H1 (cell line): ENCODE measurements at places on chromosomes 2 and 18. TPM values are rescaled to one million over a fixed set of nuclear protein-coding genes. Genes with fewer than 3 reads are reported as not detected.

The TRIB2 gene
- polyA plus RNA-seq = 40.8 and 55.1 TPM in 2 replicates

The SERPINB5 gene
- polyA plus RNA-seq = 0.03 TPM in 1 of 2 replicates, not detected in the other

The MOCOS gene
- polyA plus RNA-seq = 4.7 and 4.8 TPM in 2 replicates

The KIAA2012 gene
- 0.02 TPM in 1 of 2 replicates, not detected in the other for polyA plus RNA-seq

The VWC2L gene
- not detected in 2 replicates for polyA plus RNA-seq

The ZNF638 gene
- polyA plus RNA-seq = 29.1 and 45.3 TPM in 2 replicates

The CD8B2 gene
- 0.02 and 0.03 TPM in 2 replicates for polyA plus RNA-seq

The LRRFIP1 gene
- 12.1 and 13.8 TPM in 2 replicates for polyA plus RNA-seq

The LRRC30 gene
- polyA plus RNA-seq = not detected in 2 replicates

The ESPNL gene
- 0.68 and 1.6 TPM in 2 replicates for polyA plus RNA-seq

The REG3A gene
- polyA plus RNA-seq = not detected in 2 replicates

The RAPGEF4 gene
- polyA plus RNA-seq = 1.2 TPM in 2 replicates

The TNFRSF11A gene
- polyA plus RNA-seq = 8.1 and 8.7 TPM in 2 replicates

The FAM117B gene
- polyA plus RNA-seq = 3.9 and 4.0 TPM in 2 replicates

The SOCS6 gene
- polyA plus RNA-seq = 7.3 and 9.1 TPM in 2 replicates

The KATNAL2 gene
- 9.7 and 10.0 TPM in 2 replicates for polyA plus RNA-seq

The MORN2 gene
- polyA plus RNA-seq = 4.4 and 7.2 TPM in 2 replicates

The TMEM131 gene
- polyA plus RNA-seq = 9.7 and 10.9 TPM in 2 replicates

The PLGLB2 gene
- polyA plus RNA-seq = 0.14 TPM in 1 of 2 replicates, not detected in the other

The TCF23 gene
- polyA plus RNA-seq = 0.02 TPM in 2 replicates

The SCN9A gene
- polyA plus RNA-seq = 1.6 and 2.0 TPM in 2 replicates

The CNTNAP5 gene
- 0.11 and 0.13 TPM in 2 replicates for polyA plus RNA-seq

The DDX18 gene
- polyA plus RNA-seq = 21.2 and 31.3 TPM in 2 replicates

The ABI2 gene
- polyA plus RNA-seq = 62.3 and 71.4 TPM in 2 replicates

The ABCG8 gene
- polyA plus RNA-seq = 0.02 TPM in 1 of 2 replicates, not detected in the other

The MZT2B gene
- polyA plus RNA-seq = 90.3 and 138 TPM in 2 replicates

The ITGB1BP1 gene
- polyA plus RNA-seq = 8.9 and 16.1 TPM in 2 replicates

The PJVK gene
- 1.8 and 2.8 TPM in 2 replicates for polyA plus RNA-seq

The COL6A3 gene
- 1.2 and 1.9 TPM in 2 replicates for polyA plus RNA-seq

The ATOH8 gene
- polyA plus RNA-seq = 0.53 and 0.74 TPM in 2 replicates

The CKAP2L gene
- polyA plus RNA-seq = 1.6 and 2.5 TPM in 2 replicates

The CIDEA gene
- 0.06 TPM in 1 of 2 replicates, not detected in the other for polyA plus RNA-seq

The HOXD3 gene
- not detected in 2 replicates for polyA plus RNA-seq

The TET3 gene
- 4.5 and 5.5 TPM in 2 replicates for polyA plus RNA-seq

The PFN4 gene
- not detected in 2 replicates for polyA plus RNA-seq
